ENCODE measurements at places on chromosomes 2 and 18.
A peak's percentile ranks its signal among the peaks of the same experiment; 100 is the strongest.

DNA sequence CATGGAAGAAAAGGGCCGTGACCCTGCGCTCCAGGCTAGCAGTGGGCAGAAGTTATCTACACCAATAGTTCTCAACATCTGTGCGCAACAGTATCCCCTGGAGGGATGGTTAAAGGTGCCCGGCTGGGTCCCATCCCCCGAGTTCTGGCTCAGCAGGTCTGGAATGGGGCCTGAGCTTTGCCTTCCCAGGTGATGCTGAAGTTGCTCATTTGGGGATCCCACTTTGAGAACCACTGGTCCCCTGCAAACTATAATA is 31.1 kb downstream of the DNMT3A start:
- H3K36me3 ChIP-seq: no peaks in the 10 kb centered on the region
- DNase-seq: no peak
- H3K27me3 ChIP-seq: no peaks in the 10 kb centered on the region
- peak overlapping the region; percentile 30 for H3K4me3 ChIP-seq
- peaks cover 30% of the 10 kb centered on the region for H3K4me1 ChIP-seq
- H3K27ac ChIP-seq: no peak overlapping the region

- no peak for DNase-seq
- peaks cover 6% of the 10 kb centered on the region for H3K36me3 ChIP-seq
- H3K27me3 ChIP-seq: no peaks in the 10 kb centered on the region
- no peaks in the 10 kb centered on the region for H3K4me1 ChIP-seq
- H3K27ac ChIP-seq: no peak overlapping the region
These were observed 42.2 kb upstream of the TBR1 start for GRCh38 chr2:161373942-161374341.

GRCh38 chr18:79527656-79528315 is 132.1 kb downstream of the NFATC1 start:
- no peaks in the 10 kb centered on the region for H3K4me1 ChIP-seq
- no peak for DNase-seq
- peaks cover 77% of the 10 kb centered on the region for H3K27me3 ChIP-seq
- no peak overlapping the region for H3K27ac ChIP-seq
- H3K36me3 ChIP-seq: no peaks in the 10 kb centered on the region

DNA sequence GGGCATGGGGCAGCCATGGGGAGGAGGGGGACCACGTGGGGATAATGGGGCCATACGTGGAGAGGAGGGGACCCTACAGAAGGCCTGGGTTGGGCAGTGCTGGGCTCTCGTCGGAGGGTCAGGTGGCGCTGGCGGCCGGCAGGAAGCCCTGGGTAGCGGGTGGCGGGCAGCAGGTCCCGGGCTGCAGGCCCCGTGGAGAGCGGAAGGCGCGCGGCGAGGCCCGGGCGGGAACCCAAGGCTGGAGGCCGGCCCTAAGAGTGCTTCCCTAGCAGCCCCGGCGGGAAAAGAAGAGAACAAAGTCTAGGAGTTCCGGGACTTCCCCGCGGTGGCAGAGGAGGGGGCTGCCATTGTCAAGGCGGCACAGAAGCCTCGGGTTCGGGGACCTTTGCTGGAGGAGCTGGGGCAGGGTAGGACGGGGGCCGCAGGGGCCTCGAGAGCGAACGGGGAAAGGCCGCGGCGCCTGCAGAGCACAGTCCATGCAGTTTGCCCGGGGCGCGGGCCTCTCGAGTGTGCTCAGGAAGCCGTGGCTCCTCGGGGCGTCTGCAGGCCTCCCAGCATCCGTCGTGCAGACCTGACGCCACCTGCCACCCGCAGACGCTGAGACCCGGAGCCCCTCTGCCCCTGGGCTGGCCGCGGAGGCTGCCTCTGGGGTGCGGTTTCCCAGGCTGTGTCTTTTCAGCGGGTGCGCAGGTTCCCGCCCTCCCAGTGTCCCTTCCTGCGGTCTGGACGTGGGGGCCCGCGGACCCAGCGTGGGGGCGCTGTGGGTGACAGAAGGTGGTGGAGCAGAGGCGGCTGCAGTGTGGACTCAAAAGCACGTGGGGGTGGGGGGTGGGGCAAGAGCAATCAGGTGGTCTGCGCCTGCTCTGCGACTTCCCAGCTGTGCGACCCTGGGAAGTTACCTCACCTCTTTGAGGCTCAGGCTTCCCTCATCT is 19.4 kb upstream of the NCL start:
- no peak overlapping the region for H3K4me3 ChIP-seq
- no peak for DNase-seq
- no peak overlapping the region for H3K27ac ChIP-seq

- no peaks in the 10 kb centered on the region for H3K4me1 ChIP-seq
- H3K27me3 ChIP-seq: peaks cover 5% of the 10 kb centered on the region
- H3K4me3 ChIP-seq: no peak overlapping the region
- H3K27ac ChIP-seq: no peak overlapping the region
- no peak for DNase-seq
These were observed 189.2 kb downstream of the ZBTB7C start for GRCh38 chr18:48219810-48220499.

DNA sequence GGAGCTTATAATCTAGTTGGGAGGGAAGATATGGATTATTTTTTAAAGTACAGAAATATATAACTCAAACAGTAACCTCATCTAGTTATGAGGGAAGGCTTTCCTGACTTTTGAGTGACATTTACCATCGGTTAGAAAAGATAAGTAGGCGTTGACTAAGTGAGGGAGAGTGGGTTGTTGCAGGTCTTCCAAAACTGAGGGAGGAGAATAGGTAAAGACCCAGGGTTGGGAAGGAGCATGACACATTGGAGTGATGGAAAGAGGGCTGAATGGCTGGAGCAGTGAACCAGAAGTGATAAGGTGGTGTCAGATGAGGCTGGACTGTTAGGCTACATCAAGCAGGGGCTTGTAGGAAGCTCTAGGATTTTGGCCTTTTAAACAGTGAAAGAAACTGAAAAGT is 10.6 kb upstream of the NUP35 start:
- H3K4me3 ChIP-seq: no peak overlapping the region
- no peaks in the 10 kb centered on the region for H3K4me1 ChIP-seq
- no peaks in the 10 kb centered on the region for H3K36me3 ChIP-seq
- H3K27ac ChIP-seq: no peak overlapping the region

GRCh38 chr2:166784296-166784946 is 103.9 kb upstream of the XIRP2 start:
- H3K27ac ChIP-seq: peak overlapping the region; percentile 44
- no peaks in the 10 kb centered on the region for H3K27me3 ChIP-seq
- H3K4me3 ChIP-seq: no peak overlapping the region
- H3K36me3 ChIP-seq: no peaks in the 10 kb centered on the region
